Endothelial cell of umbilical vein (primary cell): ENCODE measurements at places on chromosomes 5 and 9. TPM values are rescaled to one million over a fixed set of nuclear protein-coding genes. Genes with fewer than 3 reads are reported as not detected.

Gene FOXD4L4
- total RNA-seq = 0.15 and 0.39 TPM in 2 replicates

Gene MLLT3
- total RNA-seq = 10.0 and 11.1 TPM in 2 replicates

Gene FKBP15
- total RNA-seq = 24.6 and 26.8 TPM in 2 replicates

Gene PDLIM4
- total RNA-seq = 65.7 and 69.8 TPM in 2 replicates

Gene PCDHA9
- not detected in 2 replicates for total RNA-seq

Gene PHF24
- not detected in 2 replicates for total RNA-seq

Gene CARTPT
- total RNA-seq = not detected in 2 replicates

Gene PCDHA6
- 0.18 TPM in 1 of 2 replicates, not detected in the other for total RNA-seq
